Urinary bladder (tissue), 4 donors: ENCODE measurements at places on chromosomes 5 and 9. TPM values are rescaled to one million over a fixed set of nuclear protein-coding genes. Genes with fewer than 3 reads are reported as not detected.

Gene ST6GALNAC6
- 17.7 TPM for total RNA-seq

Gene SMIM3
- 10.2 TPM for total RNA-seq

Gene CCDC192
- total RNA-seq: not detected

Gene NDST1
- total RNA-seq: 27.1 TPM

Gene SCGB3A2
- total RNA-seq: not detected

Gene ADGRV1
- 6.6 TPM for total RNA-seq

Gene BAAT
- not detected for total RNA-seq

Gene PCDHB9
- 2.4 TPM for total RNA-seq

Gene MYO10
- 21.3 TPM for total RNA-seq

Gene ZNF169
- 8.7 TPM for total RNA-seq

Gene F2R
- 37.9 TPM for total RNA-seq

Gene CWC27
- total RNA-seq: 21.8 TPM

Gene C1QTNF2
- 17.1 TPM for total RNA-seq
